ENCODE measurements at places on chromosomes 5 and 9.

- no peak for DNase-seq
Measured at GRCh38 chr9:137303893-137304382, 1.9 kb upstream of the NRARP start.

DNA sequence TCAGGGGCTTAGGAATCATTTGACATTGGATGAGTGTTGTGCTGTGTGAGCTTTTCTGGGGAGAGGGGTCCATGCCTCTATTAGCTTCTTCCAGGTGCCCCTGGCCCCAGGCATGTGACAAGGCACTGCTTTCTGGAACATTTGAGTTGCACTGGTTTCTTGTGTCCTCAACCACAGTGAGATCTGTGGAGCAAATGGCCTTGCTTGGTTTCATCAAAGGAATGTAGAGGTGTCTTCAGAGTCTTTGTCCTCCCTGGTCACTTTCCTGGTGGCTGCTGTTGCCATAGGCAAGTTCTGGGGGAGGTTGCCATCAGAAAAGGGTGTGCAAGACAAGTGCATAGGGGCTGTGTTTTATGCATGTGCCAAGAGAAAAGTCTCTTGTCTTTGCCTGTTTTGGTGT, 157.5 kb downstream of the MACROH2A1 start:
- DNase-seq: no peak

- DNase-seq: no peak
Measured at GRCh38 chr5:138824924-138825863, 49.9 kb downstream of the LRRTM2 start.

DNA sequence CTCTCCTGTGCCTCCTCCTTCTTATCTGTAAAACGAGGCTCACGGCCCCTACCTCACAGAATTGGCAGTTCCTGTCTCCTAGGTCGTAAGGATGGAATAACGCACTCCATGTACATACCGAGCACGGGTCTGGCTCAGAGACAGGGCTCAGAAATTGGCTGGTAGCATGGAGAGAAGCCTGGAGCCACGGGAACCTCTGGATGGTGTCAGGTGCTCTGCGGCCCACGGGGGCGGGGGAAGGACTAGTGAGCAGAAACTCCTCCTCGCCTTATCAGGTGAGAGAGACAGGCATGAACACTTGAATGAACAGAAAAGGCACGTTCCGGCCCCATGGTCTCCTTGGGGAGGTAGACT, 15.4 kb upstream of the C5orf47 start:
- no peak for DNase-seq

- no peak for DNase-seq
Measured at GRCh38 chr5:133405275-133406034, 206.9 kb downstream of the FSTL4 start.

DNA sequence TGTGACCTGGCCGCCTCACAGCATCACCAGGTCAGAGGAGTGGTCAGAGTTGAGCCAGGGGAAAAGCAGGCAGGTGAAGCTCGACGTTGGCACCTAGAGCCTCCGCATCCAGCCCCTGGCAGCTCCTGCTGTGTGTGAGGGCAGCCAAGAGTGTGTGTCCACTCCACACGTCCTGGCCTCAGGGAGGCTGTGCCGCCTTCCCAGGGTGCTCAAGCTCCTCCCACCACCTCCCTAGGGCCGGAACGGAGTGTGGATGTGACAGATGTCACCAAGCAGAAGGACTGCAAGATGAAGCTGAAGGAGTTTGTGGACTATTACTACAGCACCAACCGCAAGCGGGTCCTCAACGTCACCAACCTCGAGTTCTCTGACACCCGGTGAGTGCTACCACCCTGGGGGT, 72.5 kb downstream of the PHF2 start:
- peak; percentile 13 for DNase-seq

DNA sequence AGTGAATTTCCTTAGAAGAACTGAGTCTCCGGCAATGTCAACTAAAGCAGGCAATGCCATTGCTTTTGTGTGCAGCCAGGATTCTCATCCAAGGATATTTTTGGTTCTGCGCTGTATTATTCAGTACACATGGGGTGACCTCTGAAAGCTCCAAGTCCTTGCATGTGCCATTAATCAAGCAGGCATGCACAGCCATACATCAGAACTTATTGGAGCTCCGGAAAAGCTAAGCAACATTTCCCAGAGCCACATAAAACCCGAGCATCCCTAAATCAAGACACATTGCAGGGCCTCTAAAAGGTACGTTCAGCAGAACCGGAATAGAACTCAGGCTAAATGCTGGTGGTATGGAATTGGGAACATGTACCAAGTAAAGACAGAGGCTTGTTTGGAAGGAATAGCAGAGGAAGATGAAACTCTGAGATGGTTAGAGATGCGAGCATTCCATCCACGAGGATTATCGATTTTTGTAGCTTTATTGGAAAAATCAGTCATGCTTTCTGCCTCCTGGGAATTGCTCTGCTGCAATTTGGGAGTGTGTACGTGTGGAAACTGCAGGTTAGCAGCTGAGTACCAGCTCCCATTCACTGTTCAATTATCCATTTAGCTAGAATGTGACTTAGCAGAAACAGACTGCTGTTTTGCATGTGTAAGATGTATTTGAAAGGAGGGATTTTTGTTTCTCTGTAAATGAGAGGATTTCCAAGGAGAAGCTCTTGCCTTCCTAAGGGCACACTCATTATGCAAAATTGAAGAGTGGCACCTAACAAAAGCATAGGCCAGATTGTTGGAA, 143.7 kb upstream of the WWC1 start:
- no peak for DNase-seq

GRCh38 chr5:159511570-159511969, 181.3 kb upstream of the IL12B start:
- DNase-seq: no peak

GRCh38 chr5:153767221-153768188, 271.2 kb downstream of the FAM114A2 start:
- DNase-seq: no peak

DNA sequence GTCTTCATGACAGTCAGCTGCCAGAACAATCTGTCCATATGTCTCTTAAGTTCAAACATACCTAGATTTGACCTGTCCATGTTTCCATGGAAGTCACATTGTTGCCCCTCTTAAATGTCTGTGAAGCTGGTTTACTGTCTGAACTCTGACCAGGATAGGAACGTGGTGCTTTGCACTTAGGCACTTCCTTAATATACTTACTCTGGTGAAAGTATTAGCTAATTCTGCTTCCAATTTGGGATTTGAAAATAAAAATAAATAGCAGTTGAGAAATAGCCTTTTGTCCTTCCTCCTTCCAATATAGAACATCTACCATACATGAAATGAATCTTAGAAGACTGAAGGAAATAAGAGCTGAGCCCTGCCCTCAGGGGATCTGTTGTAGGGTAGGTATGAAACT, 524.5 kb upstream of the CLINT1 start:
- DNase-seq: no peak

GRCh38 chr9:124286292-124286931, 28.7 kb downstream of the NEK6 start:
- peak; percentile 34 for DNase-seq

GRCh38 chr9:117092582-117092981, 322.3 kb downstream of the ASTN2 start:
- no peak for DNase-seq

DNA sequence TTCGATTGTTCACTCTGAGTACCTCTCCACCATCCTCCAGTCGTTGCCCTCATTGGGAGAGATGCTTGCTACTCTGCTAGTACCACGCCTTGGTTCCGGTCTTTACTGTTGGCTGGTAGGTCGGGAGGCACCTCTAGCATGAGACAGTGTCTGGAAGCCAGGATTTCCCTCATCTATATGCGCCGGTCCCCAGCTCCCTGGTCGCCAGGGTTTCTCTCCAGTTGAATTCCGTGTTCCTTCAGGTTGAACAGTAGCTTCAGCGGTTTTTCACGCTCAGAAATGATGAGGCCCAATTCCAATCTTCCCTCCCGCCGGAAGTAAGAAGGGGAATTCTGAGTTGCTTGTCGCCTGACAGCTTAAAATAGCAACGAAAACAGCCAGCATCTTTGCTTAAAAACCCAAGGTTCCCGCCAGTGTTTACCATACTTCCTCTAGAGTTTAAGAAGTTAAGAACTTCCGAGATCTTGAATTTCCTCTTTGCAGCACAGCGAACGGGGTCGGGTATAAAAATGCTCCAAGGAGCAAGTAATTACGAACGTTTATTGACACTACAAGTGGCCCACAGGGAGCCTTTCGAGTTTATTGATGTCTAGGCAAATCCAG, 1.3 kb upstream of the ST8SIA4 start:
- DNase-seq: peak; percentile 51

GRCh38 chr5:122442938-122443337, 130.9 kb downstream of the SNCAIP start:
- DNase-seq: no peak

DNA sequence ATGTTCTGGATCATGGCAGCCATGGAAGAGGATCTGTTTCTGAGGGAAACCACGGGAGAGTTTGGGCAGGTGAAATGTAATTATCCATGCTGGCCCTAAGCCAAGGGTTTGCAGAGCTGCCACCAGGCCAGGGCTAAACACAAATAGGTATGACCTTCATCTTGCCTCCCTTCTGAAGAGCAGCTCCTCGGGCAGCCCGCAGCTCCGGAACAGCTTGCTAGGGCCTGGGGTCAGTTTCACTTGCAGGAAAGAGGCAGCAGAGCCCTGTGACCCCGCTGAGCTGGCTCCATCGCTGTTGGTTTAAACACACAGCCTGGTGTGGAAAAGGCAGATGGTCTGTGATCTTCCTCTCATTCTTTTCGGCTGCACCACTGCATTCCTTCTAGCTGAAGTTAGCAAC, 141.4 kb downstream of the TMEM38B start:
- DNase-seq: no peak

DNA sequence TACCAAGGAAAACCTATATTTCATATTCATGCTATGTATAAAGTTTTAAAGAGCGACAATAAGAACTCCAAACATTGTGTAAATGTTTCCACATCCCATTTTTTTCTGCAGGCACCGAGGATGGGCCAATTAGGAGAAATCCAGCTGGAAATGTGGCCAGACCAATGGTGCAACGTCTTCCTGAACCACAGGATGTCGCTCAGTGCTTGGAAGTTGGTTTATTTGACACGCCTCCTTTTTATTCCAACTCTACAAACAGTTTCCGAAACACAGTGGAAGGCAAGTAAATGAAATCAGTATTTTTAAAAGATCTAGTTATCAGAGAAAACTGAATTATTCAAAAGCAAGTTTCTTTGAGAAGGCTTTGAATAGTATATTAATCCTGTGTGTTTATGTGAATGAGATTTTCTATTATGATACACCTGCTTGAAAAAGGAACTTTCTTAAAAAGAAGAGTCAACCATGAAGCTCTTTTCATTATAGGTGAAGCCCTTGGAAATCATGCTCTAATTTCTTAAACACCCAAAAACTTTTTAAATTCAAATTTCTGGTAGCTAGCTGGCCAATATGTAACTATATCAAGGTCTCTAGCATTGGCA, 9.1 kb downstream of the TYRP1 start:
- no peak for DNase-seq

DNA sequence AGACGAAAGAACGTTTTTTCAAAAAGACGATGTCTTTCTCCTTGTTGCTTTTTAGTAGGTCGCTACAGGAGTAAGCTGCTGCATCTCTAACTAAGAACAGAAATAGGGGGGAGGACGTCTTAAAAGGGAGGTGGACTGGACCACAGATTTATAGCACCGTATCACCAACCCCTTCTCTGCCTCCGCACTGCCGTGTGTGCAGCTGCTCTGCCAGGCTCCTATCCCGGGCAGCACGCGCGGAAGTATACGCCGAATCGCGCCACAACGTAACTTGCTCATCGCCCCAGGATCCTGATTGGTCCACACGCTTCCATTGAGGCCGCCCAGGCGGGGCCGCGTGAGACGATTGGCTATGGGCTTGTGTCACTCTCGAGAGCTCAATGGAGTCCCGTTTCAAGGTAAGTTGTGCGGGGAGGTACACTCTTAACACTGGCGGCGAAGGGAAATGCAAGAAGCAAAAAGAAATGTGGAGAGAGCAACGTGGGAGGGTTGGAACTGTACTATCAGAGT, at the start of gene ELAVL2:
Gene ELAVL2, minus strand, starts transcription at position 121 of the 510 bp plus-strand sequence. CDS start 64,006 bp downstream, outside the sequence.
- peak; percentile 22 for DNase-seq

GRCh38 chr5:175696139-175696854, 38.4 kb downstream of the HRH2 start:
- DNase-seq: peak; percentile 82

- DNase-seq: no peak
Measured at GRCh38 chr5:111548992-111549649, 36.8 kb upstream of the STARD4 start.

DNA sequence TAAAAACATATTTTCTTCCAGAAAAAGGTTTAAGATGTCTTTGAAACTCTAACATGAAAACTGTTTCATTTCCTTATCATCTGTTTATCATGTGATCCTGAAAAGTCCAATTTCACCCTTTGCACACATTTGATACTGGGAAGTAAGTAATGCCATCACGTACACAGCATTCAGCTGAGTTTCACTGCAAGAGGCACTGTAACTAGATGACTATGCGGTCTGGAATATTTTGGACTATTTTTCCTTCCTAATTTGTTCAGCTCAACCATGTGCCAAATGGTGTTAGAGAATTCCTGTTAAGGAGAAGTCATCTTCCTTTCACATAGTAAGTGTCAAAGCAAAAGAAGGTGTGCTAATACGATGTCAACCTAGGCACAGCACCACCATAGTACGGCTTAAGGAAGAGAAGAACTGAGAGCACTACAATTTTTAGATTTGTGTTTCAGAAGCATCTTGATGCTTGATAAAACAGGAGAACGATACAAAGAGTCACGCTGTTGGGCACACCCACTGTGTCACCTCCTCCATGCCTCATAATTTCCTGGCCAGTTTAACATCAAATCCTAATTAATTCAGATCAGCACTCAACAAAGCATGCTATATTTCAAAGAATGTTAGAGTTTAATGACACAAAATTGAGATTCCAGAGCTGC, 77.5 kb downstream of the GNAQ start:
- no peak for DNase-seq

DNA sequence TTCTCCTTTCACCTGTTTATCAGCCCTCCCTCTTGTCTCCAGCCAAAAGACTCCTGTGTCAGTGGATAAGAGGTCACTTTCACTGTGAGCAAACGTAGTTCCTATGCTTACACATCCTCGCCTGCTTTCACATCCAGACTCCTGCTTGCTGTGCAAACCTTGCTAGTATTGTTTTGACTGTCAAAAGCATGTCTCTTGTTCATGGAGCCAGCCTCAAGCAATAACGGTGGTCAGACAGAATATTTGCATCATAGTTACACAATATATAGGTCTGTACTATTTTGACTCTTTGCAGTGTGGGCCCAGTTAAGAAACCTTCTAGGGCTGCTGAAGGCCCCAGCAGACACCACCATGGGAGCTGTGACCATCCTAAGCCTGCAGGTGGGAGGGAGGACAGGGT, 420.0 kb downstream of the SEMA5A start:
- DNase-seq: no peak

DNA sequence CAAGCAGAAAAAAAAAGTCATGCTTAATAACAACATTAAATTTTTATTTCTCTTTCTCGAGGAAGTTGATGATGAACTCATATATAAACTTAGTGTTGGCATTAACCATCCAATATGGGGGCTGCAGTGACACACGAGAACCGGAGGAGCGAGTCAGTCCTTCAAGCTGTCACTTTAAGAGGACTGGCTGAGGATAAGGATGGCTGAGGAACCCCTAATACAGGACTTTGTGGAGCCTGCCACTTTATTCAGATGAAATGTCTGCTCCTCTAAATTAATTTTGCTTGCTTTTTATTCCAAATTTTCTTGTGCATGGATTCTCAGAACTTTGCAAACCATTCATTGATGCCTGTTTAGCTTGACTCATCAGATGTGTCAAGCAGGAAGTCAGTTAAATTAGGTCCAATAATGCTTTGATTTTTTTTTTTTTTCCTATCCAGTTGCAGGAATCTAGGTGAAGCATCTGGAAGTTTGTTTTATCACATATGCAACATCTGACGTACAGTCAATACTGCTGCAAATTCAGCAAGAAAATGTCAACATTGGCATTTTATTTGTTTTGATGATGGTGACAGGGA, 144.2 kb upstream of the COL5A1 start:
- DNase-seq: no peak

- no peak for DNase-seq
Measured at GRCh38 chr5:139631520-139632165, 16.5 kb upstream of the CXXC5 start.
